Putamen (tissue), 1 donor: ENCODE measurements at places on chromosomes 6 and 20.
A peak's percentile ranks its signal among the peaks of the same experiment; 100 is the strongest.

- DNase-seq = no peak
These were observed 842.4 kb upstream of the FLRT3 start for GRCh38 chr20:15179781-15180180.

DNA sequence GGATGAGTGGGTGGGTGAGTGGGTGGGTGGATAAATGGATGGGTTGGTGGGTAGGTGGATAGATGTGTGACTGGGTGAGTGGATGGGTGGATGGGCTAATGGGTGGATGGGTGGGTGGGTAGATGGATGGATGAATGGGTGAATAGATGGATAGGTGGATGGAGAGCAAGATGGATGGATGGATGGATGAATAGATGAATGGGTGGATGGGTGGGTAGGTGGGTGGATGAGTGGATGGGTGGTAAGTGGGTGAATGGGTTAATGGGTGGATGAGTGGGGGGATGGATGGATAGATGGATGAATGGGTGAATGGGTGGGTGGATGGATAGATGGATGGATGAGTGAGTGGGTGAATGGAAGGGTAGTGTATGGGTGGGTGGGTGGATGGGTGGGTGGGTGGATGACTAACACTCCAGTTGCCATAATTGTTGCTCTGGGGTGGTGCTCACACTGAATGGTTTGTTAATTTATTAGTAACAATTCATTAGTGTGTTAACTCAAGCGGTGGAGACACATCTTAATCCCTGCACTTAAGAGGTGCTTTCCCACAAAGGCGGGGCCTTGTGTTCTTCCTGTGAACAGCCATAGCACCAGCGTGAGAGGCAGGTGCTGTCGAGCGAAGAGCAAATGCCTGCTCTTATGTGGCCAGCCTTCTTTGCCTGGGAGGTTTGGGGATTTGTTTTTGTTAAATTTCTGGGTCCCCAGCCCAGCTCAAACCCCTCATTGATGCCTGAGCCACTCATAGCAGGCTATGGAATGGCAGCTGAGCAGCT lies 4.9 kb upstream of the APCDD1L start:
- no peak for DNase-seq

- no peak for DNase-seq
These were observed 73.4 kb upstream of the FBXO30 start for GRCh38 chr6:145887969-145888368.

- peak; percentile 9 for DNase-seq
These were observed 894.3 kb downstream of the TFAP2A start for GRCh38 chr6:9520417-9521151.

DNA sequence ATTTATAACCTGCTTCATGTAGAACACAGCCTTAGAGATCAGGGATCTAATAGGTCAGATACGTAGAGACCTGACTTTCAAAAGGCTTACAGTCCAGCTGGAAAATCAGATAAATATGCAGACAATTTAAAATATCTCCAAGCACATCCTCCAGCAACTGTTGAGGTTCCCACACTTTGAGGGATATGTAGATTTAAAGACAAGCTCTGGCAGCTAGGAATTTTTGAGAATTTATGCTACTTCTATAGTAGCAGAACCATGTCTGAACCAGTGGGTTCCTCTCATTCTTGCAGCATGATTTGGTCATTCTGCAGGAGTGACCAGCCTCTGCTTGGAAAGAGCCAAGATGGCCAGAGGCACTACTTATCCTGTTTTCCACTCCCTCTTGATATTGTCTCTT lies 60.5 kb downstream of the CYB5R4 start:
- no peak for DNase-seq

- DNase-seq = no peak
These were observed 75.8 kb downstream of the GJA10 start for GRCh38 chr6:89970072-89970471.

DNA sequence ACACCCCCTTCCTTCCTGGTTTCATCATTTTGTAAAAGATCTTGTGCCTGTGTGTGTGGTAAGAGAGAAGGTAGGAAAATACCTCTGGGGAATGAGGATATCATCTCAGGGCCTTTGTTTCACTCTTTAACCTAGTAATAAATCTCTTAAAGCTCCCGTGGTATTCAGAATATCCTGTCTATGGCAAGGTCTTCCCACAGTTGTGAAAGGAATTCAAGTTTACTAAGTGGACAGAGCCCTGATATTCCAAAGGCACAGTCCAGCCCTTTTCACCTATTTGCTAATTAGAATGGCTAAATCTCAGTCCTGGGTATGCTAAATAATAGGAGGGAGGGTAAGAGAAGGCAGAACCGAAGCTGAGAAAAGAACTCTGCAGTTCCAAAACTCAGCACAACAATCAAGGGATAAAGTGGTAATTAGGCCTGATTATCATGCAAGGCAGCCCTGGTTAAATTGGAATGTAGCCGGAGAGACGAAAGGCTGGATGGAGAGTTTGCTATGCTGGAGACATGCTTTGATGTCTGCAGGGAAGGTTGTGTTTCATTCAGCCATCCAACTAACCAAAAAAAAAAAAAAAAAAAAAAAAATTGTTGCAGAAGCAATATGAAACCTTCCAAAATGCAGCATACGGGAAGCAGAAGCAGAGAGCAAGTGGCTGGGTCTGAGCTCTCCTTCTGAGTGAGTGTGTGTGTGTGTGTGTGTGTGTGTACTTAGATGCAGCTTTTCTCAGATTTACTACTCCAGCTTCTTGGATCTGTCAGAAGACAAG lies 28.5 kb upstream of the PIM1 start:
- no peak for DNase-seq

- no peak for DNase-seq
These were observed 14.9 kb downstream of the EBF4 start for GRCh38 chr20:2707353-2708072.

DNA sequence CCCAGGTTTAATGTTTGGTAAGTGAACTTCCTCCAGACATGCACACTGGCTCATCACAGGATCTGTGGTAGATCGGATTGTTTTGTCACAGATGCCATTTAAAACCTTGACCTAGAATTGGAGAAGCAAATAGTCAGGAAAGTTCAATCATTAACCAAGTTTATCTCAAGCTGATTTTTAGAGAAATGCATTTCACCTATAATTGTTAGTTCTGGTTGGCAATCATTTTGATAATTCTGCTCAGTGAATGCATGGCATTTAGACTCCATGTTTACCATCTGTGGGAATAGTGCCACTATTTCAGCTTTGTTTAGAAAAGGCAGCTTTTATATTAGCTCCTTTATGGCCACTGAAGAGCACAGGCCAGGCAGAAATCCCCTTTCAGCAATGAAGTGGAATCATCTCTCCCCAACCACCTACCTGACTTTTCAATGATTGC lies 73.9 kb upstream of the IPCEF1 start:
- DNase-seq = no peak

- DNase-seq = no peak
These were observed 16.8 kb downstream of the TMEM244 start for GRCh38 chr6:129844118-129844891.

DNA sequence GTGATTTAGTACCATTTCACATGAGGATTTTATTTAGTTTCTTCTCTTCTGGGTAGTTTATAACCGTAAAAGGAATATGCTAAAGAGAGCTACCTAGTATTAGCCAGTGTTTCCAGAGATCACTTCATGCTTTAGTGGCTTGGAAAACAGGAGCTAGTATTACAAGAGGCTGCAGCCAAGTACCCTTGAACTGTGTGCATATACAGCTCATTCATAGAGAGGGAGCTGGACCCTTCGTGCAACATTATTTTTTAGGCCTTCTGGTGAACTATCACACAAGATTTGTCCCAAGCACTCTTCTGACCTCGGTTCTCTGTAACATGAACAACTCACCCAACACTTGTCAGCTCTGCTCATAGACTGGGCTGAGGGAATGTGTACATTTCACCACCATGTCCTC lies 74.9 kb upstream of the RIN2 start:
- no peak for DNase-seq

GRCh38 chr6:158064725-158065251 lies 83.1 kb downstream of the SYNJ2 start:
- DNase-seq = no peak

- DNase-seq = no peak
These were observed 18.0 kb upstream of the SLCO4A1 start for GRCh38 chr20:62624325-62624690.

GRCh38 chr6:43778131-43778855 lies 8.3 kb downstream of the VEGFA start:
- DNase-seq = no peak

- DNase-seq = peak; percentile 91
These were observed 96.5 kb downstream of the HFE start for GRCh38 chr6:26183581-26184366.

DNA sequence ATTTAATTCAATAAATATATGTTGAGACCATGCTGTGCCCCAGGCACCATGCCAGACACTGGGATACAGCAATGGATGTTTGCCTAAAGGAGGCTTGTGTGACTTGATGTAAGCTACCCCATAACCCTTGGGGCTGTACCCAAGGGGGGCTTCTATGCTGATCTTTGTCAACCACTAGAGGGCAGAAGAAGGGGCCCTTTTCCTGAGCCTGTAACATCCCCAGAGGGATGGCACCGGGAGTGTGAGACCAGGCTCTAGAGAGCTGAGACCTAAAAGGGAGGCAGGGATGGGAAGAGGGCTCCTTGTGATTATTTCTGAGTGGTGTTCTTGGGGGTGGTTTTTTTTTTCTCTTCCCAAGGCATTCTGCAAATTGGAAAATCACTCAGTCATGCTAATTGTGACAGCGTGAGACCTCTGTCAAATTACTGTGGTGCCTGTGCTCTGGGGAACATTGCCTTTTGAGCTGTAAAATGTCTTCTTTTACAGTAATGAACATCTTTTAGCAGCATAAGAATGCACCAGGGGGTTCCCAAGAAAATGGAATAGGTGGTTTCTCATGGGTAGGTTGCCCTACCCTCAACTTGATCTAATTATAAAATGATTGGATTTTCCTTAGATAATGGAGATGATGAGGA lies 138.7 kb upstream of the SLC24A3 start:
- no peak for DNase-seq

- no peak for DNase-seq
These were observed 179.6 kb upstream of the SPTLC3 start for GRCh38 chr20:12829170-12829569.

- DNase-seq = no peak
These were observed 951 bp upstream of the OLIG3 start for GRCh38 chr6:137494988-137495702.

GRCh38 chr6:94559829-94560537 lies 1017.4 kb upstream of the MANEA start:
- DNase-seq = no peak
